ENCODE measurements at places on chromosomes 7 and 10.

GRCh38 chr10:129811208-129811607, 152.9 kb downstream of the EBF3 start:
- no peak for DNase-seq

- no peak for DNase-seq
Observed at GRCh38 chr7:124724507-124725192, 40.9 kb downstream of the GPR37 start.

- DNase-seq, result no peak
Observed at GRCh38 chr10:70740406-70741288, 44.5 kb downstream of the TBATA start.

DNA sequence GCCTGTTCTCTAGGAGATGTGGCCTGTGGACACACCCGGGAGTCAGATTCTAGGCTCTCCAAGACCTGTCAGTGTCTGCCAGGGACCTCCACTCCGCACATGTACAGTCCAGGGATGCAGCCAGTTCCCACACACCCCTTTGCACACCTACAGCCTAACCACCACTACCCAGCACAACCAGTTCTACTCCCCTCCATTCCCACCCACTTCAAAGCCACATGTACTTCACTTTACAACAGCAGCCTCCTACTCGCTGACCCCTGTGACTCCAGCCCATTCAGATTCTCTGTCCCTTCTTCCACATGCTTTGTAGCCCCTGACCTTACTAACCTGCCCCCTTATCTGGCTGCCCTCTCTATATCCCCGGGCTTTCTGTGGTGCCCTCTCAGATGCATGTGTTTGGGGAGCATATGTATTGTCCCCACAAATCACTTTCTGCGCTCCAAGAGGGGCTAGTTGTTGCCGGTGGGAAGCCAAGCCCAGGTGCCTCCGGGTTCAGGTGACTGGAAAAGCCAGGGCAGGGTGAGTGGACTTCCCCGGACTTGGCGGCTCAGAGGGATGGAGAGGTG, 7.2 kb downstream of the LBX1 start:
- DNase-seq, result no peak

DNA sequence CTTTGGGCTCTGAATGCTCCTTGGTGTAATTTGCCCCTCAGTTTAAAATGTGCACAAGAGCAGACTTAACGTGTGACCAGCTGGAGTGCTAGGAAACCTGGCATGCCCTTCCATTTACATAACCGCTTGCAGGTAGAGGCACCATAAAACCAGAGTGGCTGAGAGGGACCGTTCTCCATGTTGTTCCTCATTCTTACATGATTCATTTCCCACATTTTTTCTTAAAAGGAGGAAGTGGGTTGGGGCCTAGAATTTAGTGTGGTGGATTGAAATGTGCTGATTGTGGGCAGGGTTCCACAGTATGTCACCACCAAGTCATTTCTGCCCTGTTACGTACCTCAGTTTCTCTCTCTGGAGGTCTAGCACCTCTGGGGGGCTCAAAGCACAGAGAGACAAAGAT, 375.8 kb upstream of the VSTM2A start:
- no peak for DNase-seq

DNA sequence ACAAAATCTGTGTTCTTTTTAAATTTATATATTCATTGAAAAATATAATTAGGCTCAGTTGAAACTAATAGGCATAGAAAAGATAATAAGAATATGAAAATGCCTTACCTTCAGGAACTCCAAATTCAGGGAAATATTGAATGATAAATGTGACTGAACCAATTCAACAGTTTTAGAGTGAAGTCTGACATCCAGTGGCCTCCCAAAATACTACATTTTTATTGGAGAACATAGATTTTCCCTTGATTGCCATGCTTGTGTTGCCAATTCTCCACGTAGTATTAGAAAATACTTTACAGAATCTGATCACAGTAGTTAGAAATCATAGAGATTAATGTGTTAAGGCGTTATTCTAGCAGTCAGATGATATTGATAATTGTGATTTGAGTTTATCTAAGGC, 1246.7 kb downstream of the GATA3 start:
- DNase-seq, result no peak

DNA sequence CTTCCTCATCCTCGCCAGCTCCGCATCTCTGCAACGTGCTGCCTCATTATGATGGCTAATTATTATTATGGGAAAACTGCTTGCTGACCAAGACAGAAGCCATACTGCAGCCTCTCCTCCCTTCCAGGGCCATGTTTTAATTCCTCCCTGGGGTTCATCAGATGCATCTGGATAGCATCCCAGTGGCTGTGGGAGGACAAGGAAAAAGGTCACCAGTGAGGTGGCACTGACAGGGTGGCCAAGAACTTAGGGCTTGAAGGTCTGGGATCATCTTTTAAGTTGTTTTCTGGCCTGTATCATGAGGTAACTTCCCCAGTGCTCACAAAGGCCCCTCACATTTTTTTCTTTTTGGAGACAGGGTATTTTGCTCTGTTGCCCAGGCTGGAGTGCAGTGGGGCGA, 39.6 kb downstream of the KCNH2 start:
- no peak for DNase-seq

Measured in stimulated activated CD8-positive, alpha-beta memory T cell treated with anti-CD3 and anti-CD28 coated beads, Interleukin-15, amount 100 ng/mL, for 4 hours (primary cell).